Stimulated activated CD4-positive, alpha-beta T cell treated with anti-CD3 and anti-CD28 coated beads, TNF-alpha, amount 100 ng/mL, for 48 hours (primary cell): ENCODE measurements at places on chromosomes 11 and 22.

GRCh38 chr22:32699001-32699582 is 102.4 kb upstream of the TIMP3 start:
- no peak for DNase-seq

DNA sequence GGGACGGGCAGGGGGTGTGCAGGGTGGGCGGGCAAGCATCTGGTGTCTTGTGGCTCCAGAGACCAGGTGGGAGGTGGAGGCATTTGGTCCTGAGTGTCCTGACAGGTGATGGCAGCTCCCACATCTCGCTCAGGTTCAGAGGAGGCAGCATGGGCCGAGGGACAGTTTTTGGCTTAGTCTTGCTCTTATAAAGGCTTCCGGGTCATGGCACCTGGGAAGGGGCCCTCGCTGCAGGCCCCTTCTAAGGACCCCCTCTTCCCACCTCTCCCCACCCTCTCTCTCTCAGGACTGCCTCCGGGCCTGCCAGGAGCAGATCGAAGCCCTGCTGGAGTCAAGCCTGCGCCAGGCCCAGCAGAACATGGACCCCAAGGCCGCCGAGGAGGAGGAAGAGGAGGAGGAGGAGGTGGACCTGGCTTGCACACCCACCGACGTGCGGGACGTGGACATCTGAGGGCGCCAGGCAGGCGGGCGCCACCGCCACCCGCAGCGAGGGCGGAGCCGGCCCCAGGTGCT is 9.9 kb downstream of the CCND1 start:
- no peak for DNase-seq

DNA sequence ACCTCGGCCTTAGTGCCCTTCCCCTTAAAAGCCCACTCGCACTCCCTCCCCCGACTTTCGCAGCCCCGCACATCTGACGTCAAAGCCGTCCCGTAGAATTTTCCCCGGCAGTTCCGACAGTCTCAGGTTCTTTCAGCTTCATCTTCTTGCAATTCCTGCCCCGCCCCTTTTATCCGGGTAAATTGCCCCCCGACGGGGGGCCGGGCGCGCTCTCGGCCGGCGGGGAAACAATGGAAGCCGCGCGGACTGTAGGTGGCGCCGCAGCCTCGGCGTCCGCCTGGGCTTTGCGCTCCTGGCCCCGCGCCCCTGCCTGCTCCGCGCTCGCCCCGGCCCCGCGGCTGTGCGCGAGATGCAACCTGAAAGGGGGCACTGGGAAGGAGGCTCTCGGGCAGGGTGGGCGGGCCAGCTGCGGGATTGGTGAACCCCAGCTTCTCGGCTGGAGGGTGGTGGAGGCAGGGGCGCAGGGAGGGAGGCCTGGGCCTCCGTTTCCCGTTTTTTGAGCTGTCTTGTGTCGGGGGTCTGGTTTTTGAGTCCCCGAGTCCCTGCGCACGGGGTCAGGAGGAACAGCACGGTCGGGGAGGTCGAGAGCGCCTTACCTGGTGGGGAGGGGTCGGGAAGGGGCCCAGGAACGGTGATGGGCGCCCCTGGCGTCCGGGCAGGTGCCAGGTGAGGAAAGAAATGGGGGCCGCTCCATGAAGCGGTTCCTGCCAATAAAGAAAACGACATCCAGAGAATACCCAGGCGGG is 859 bp upstream of the FGF19 start:
- no peak for DNase-seq

DNA sequence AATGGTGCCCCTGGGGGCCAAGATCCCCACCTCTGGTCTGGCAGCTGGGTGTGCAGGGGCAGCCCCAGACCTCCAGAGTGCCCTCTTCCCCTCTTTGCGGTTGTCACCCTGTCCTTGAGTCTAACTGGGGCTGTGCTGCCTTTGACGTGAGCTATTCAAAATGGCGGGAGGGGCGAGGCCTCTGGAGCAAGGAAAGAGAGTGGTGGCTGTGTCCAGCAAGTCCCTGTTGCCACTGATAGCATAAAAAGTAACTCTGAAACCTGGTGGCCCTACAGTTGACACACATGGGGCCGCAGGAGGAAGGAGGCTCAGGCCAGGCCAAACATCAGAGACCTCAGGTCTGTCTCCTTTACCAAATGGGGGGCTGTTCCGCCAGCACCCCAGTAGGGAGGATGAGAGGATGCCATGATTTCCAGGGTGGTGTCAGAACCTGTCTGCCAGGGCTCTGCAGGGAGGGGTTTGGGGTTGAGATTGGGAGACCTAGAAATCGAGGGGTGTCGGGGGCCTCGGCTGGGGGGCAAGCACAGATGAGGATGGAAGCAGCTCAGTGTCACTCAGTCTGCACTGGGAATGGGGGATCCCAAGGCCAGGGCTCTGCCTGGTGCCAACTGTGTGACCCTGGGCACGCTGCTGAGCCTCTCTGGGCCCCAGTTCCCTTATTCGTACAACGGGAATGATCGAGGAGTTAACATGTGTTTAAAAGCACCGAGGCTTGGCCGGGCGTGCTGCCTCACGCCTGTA is 49.2 kb upstream of the KCNQ1OT1 start:
- no peak for DNase-seq
